CD4-positive, alpha-beta T cell treated with Interleukin-17A for 1 hour (primary cell): ENCODE measurements at places on chromosomes 7 and 10.

DNA sequence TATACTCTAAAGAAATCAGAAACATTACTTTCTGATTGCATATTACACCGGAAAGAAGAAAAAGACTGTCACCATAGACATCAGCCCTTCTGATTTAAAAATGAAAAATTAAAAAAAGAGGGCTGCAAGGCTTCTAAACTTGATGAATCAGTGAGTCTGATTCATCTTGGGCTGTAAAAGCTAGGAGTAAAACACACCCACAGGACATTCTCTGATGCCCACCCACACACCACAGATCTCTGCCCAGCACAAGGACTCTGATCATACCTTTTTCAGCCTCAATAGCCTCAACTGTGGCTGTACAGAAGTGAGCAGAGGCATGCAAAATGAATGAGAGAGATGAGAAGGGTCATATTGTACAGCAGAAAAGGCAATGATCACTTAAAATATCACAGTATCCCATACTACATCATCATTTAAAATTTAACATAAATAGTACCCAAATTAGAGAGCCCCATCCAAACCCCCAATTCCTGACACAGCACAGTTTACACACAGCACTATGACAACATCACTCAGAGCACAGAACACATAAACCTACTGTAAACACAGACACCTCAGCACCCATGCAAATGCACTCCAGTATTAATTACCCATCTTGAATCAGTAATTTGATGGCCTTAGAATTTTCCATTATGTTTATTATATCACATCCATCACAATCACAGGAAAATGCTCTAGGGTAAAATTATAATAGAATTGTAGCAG, 6.4 kb upstream of the MSS51 start:
- DNase-seq: no peak

DNA sequence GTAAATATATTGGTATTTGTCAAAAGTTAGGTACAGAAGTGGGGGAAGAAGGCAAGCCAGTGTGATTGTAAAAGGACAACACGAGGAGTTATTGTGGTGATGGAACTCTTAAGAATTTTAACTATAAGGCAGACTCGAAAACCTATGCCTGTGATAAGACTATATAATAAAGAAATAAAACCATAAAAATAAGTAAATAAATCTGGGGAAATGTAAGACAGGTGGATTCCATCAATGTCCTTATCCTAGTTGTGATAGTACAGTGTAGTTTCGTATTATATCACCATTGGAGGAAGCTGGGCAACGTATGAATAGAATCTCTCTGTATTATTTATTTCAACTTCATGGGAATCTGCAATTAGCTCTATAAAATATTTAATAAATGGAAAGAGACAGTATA, 395.7 kb downstream of the CDC14C start:
- no peak for DNase-seq

- DNase-seq: peak; percentile 26
Observed at GRCh38 chr10:80599424-80599847, 61.7 kb downstream of the SH2D4B start.

GRCh38 chr7:100914879-100915447, 19.3 kb upstream of the ACHE start:
- no peak for DNase-seq

DNA sequence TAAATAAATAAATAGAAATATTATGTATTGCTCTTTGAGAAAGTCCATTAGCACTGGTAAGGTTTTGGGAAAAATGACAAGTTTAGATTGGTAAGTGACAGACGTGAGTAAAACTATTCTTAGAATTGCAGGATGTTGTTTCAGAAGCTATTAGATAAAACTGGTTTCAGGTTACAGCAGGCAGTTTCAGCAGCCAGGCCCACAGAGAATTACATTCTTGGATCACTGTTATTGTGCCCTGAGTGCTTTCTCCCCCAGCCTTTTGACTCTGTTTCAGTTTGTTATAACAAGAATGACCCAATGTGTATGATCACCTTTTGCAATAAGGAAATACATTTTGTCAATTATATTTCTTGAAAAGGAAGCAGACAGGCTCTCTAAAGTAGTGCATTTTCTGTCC, 86.5 kb downstream of the DKK1 start:
- no peak for DNase-seq

GRCh38 chr7:42982604-42983115, 50.5 kb downstream of the MRPL32 start:
- DNase-seq: no peak

DNA sequence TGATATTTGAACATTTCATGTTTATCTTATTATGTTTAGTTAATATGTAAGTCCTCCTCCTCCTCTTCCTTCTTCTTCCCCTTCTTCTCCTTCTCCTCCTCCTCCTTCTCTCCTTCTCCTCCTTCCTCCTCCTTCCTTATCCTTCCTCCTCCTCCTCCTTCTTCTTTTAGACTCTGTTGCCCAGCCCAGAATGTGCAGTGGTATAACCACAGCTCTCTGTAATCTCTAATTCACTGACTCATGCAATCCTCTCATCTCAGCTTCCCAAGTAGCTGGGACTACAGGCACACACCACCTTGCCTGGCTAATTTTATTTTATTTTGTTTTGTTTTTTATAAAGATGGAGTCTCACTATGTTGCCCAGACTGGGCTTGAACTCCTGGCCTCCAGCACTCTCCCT, 83.4 kb upstream of the ODAD2 start:
- DNase-seq: no peak

DNA sequence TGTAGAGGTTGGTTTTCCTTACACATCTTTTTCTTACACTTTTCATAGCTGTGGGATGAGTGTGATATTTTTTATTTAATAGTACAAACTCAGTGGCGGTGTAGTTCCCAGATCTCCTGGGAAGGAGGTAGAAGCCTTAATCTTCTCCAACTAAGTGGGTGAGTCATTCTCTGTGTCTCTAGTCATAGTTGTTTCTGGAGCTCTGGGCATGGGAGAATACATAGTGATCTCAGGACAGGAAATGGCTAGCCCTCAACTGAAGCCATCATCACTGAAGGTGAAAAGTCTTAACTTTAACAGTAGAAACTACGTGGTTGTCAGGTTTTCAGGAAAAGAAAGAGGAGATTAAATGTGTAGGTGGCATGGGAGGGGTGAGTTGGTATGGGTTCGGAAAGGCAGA, 319.4 kb upstream of the FZD8 start:
- no peak for DNase-seq

DNA sequence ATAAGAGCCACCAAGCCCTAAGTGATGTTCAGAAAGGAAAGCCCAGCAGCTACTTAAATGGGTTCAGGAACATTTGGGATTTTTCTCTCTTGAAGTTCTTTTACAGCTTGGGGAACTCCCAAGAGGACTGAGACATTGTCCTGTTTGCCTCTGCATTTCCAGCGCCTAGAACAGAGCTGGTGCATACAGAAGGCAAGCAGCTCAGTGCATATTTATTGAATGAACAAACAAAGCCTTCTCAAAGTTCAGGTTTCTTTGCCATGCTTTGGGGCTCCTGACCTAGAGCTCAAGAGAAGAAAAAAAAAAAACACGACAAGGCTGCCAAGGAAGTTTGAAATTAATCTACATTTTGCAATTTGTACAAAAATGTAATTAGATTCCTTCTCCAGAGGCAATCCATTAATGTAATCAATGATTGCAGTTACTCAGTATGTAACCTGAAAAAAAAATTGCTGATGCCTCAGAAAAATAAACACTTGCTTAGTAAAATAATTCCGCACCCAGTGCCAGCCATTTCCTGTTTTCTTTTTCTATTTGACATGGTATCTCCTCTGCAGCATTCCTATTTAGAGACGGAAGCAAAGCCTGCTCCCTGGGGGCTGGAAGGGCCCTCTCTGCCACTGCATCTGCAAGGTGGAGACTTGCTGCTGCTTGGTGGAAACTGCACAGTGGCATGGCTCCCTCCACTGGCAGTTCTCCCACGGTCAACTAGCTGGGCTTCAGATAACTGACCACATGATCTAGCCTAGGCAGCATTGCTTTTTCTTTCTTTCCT, 157.3 kb downstream of the TMEM178B start:
- DNase-seq: no peak

GRCh38 chr7:56063500-56063881, 595 bp upstream of the SUMF2 start:
- DNase-seq: no peak

DNA sequence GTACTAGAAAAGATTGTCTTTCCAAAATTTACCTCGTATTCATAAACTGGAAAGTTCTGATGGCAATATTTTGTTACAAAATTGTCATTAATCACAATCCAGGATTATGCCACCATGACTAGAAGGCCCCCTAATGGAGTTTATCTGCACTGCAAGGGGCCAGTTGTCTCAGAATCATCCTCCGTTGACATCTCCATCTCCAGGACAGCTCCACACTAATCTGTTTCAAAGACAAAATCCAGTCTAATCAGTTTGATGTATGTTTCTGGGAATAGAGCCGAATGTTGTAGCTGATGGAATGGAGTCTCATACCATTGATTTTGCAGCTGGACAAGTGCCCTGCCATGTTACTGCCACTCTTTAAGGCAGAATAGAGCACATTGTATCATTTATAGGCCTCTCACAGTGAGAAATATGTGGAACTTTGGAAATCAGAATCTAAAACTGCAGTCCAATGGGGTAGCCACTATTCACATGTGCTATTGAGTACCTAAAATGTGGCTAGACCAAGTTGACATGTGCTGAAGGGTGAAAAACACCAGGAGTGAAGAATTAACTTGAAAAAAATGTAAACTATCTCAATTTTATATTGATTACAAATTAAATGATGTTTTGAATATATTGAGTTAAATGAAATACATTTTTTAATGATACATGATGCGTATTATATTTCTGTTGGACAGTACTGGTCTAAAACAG, 38.3 kb upstream of the TOMM7 start:
- DNase-seq: peak; percentile 40

GRCh38 chr10:5467207-5467535, 32.2 kb downstream of the CALML5 start:
- no peak for DNase-seq

DNA sequence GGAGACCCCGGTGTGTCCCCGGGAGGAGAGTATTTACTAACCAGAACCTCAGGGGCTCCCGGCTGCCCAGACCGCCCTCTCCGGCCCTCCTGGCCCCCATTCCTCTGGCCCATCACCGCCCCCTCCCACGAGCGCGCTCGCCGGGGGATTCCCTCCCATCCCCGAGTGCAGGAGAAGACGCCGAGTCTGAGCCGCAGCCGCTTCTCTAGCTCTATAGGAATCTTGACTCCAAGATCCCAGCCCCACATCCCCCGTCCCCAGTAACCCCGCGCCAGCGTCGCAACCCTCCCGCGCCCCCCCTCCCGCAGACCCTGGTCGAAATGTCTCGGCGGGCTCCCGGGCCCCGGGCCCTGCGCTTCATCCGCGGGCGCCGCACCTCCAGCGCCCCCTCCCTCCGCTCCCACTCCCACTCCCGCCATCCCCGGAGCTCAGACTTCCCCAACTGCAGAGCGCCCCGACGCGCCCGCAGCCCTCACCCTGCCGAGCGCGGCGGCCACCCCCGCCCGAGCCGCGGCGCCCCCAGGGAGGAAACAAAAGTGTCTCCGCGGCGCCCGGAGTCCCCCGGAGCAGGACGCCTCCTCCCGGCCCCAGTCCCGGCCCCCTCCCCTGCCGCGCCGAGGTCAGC, 541 bp downstream of the ELMO1 start:
- no peak for DNase-seq

- DNase-seq: peak; percentile 11
Observed at GRCh38 chr10:20128811-20129210, 312.6 kb downstream of the PLXDC2 start.

GRCh38 chr10:21976739-21977138, 26.8 kb downstream of the DNAJC1 start:
- DNase-seq: no peak

GRCh38 chr7:137110091-137110509, 233.4 kb downstream of the PTN start:
- no peak for DNase-seq

- peak; percentile 55 for DNase-seq
Observed at GRCh38 chr10:93352638-93353383, 129.3 kb downstream of the MYOF start.

DNA sequence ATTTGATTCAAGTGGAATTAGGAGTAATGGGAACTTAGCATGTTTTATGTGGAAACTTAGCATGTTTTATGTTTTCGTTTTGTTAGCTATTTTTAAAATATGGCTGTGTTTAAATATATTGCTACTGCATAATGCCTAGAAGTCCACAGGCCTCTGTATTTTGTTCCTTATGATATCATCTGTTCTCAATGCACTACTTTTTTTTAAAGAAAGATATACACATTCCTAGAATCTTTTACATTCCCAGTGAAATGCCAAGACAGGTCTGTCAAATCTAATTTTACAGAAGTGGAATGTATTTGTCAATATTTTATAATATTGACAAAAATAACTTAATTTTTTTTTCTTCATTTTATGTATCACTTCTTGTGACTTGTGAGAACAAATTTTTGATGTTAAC, 51.6 kb downstream of the ST7 start:
- DNase-seq: no peak

- DNase-seq: peak; percentile 14
Observed at GRCh38 chr7:129169171-129169671, 19.2 kb upstream of the SMO start.

DNA sequence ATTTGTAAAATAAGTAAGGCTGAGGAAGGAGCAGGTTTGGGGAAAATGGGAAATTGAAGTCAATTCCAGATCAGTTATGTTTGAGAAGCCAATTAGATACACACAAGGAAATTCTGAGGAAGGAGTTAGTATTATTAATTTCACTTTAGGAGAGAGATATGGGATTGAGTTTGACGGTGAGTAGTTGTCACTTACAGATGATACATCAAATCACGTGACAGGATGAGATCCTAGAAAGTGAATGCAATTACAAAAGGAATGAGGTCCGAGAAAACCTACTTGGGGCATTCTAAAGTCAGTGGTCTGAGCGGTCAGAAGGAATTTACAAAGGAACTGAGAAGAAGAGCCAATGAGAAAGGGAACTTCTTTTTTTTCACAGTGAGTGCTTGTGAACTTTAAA, 364.3 kb upstream of the TMEM229A start:
- no peak for DNase-seq

GRCh38 chr7:122691569-122692235, 7.2 kb downstream of the RNF133 start:
- DNase-seq: no peak

DNA sequence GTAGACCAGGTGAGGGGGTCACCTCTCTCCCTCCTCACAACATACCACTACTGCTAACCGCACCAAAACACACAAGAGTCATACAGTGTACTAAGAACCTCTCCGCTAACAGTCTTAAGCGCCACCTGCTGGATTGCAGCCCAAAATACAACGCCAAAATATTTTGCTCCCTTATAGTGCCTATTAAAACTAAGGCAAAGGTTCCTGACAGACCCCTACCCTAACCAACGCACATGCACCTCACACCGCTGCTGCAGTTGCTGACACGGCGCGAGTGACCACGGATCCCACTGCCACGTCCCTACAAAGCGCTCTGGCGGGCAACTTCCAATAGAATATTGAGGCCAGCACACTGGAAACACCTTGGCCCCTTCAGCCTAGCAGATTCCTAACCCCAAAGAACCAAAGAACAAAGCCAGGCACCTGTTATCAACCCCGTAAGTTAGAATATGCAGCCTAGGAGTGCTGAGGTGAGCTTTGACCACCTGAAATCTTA, 563.6 kb upstream of the SEMA3D start:
- no peak for DNase-seq

DNA sequence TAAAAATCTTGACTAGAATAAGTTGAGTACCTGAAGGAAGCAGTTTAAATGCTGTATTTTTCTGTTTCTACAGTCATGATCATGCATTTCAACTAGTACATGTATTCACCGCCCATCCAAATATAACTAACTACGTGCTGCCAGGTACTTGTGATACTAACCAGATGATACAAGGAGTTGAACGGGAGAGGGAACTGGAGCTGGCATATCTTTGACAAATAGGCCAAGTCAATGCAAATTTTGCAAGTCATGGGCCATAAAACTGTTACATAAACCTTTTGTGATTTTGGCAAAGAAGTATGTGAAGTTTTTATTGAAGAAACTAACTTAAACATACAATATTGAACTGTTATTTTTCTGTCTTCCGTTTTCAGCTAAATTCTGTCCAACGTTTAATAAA, 14.5 kb downstream of the NUP42 start:
- DNase-seq: no peak
